ENCODE measurements at places on chromosomes 12 and 14. TPM values are rescaled to one million over a fixed set of nuclear protein-coding genes. Genes with fewer than 3 reads are reported as not detected.

KRT72 gene
- total RNA-seq: not detected

ERBB3 gene
- total RNA-seq: 53.8 TPM

VWF gene
- 334 TPM for total RNA-seq

PRKD1 gene
- 11.8 TPM for total RNA-seq

NPFF gene
- not detected for total RNA-seq

FAM90A1 gene
- not detected for total RNA-seq

BCL2L2 gene
- total RNA-seq: 31.7 TPM

RPL10L gene
- not detected for total RNA-seq

SLC6A15 gene
- total RNA-seq: 2.7 TPM

GALNT16 gene
- 5.2 TPM for total RNA-seq

ASIC1 gene
- total RNA-seq: 2.9 TPM

PLD4 gene
- not detected for total RNA-seq

CABP1 gene
- 0.49 TPM for total RNA-seq

OR10A7 gene
- total RNA-seq: not detected

IL31 gene
- total RNA-seq: not detected

All from vagina (tissue), 2 donors.